ENCODE measurements at places on chromosomes 5 and 9.

- no peak overlapping the region for H3K27ac ChIP-seq
- peaks cover 19% of the 10 kb centered on the region for H3K36me3 ChIP-seq
- no peaks in the 10 kb centered on the region for H3K27me3 ChIP-seq
- no peak overlapping the region for H3K4me3 ChIP-seq
- no peak for DNase-seq
- peaks cover 5% of the 10 kb centered on the region for H3K4me1 ChIP-seq
Measured at GRCh38 chr9:97441729-97442128, 29.8 kb downstream of the TDRD7 start.

DNA sequence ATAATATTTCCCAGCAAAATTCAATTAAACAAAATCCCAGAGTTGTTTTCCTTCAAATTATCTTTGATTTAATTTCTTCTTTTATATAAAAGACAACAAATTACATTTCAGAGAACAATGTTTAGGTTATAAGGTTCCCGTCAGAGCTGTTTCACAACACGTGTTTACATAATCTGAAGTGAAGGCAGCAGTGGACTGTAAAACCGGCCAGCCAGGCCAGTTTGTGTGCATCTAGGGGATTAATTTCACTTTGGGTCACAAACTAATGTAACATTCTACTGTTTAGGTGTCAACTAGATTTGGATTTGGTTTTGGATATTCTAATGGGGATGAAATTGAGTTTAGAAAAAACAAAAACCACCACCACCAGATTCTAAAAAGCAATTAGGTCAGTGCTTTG is 86.5 kb upstream of the PLPP1 start:
- H3K4me3 ChIP-seq, result no peak overlapping the region
- H3K27ac ChIP-seq, result no peak overlapping the region
- no peaks in the 10 kb centered on the region for H3K27me3 ChIP-seq
- H3K4me1 ChIP-seq, result peaks cover under 1% of the 10 kb centered on the region
- H3K36me3 ChIP-seq, result no peaks in the 10 kb centered on the region
- DNase-seq, result no peak

DNA sequence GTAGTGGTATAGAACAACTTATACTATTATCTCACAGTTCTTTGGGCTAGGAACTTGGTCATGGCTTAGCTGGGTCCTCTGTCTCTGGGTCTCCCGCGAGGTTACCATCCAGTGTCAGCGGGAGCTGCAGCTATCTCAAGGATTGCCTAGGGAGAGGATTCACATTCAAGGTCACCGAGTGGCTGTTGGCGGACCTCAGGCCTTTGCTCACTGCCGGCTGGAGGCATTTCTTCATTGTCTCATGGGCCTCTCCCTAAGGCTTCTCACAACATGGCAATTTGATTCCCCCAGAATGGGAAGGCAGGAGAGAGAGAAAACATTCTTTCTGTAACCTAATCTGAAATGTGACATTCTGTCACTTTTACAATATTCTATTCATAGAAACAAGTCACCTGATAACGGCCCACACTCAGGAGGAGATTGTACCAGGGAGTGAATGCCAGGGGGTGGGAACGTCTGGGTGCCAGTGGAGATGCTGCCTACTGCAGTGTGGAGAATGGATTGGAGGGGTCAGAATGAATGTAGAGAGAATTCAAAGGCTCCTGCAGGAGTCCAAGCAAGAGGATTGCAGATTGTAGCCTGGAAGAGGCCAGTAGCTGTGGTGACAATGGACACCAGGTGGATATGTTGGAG is 29.5 kb upstream of the ANKRD18A start:
- no peaks in the 10 kb centered on the region for H3K36me3 ChIP-seq
- H3K4me1 ChIP-seq, result no peaks in the 10 kb centered on the region
- no peak overlapping the region for H3K4me3 ChIP-seq
- DNase-seq, result no peak

GRCh38 chr5:9370256-9370655 is 175.6 kb downstream of the SEMA5A start:
- no peak overlapping the region for H3K4me3 ChIP-seq
- H3K36me3 ChIP-seq, result no peaks in the 10 kb centered on the region
- no peaks in the 10 kb centered on the region for H3K27me3 ChIP-seq
- no peaks in the 10 kb centered on the region for H3K4me1 ChIP-seq

DNA sequence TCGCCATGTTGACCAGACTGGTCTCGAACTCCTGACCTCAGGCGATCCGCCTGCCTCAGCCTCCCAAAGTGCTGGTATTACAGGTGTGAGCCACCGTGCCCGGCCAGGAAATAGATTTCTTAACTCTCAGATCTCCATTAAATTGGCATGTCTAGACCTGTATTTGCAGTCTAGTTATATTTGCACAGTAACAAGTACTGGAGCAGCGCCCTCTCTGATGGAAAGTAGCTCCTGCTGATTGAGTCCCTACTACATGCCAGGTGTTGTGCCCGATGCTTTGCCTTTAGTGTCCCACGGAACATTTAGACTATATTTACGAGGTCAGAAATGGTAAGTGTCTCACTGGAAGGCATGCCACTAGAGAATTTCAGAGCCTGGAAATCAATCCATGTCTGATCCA is 15.8 kb upstream of the TMED9 start:
- H3K4me3 ChIP-seq, result no peak overlapping the region
- H3K27ac ChIP-seq, result no peak overlapping the region

Data from suprapubic skin (tissue), 4 donors.